Activated T-helper 9 cell treated with anti-CD3 and anti-CD28 coated beads, Interleukin-2, amount 50 U/mL, for 16 hours (primary cell): ENCODE measurements at places on chromosomes 4 and X.

DNA sequence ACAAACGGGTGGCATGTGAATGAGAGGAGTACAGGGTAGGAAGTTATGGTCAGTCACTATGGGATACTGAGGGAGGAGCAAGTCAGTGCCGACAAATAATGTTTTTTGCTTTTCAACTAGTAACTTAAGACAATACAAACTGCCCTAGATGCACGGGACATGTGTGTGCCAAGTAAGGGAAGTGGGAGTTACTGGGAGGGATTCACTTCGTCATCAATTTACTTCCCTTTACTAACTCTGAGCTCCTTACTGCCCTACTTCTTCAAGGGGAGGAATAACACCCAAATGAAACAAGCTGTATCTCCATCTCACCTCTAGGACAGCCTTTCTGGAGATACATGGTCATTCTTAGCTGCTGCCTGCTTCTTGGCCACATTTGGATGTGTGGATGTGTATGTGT lies 97.7 kb downstream of the DGKK start:
- no peak for DNase-seq

DNA sequence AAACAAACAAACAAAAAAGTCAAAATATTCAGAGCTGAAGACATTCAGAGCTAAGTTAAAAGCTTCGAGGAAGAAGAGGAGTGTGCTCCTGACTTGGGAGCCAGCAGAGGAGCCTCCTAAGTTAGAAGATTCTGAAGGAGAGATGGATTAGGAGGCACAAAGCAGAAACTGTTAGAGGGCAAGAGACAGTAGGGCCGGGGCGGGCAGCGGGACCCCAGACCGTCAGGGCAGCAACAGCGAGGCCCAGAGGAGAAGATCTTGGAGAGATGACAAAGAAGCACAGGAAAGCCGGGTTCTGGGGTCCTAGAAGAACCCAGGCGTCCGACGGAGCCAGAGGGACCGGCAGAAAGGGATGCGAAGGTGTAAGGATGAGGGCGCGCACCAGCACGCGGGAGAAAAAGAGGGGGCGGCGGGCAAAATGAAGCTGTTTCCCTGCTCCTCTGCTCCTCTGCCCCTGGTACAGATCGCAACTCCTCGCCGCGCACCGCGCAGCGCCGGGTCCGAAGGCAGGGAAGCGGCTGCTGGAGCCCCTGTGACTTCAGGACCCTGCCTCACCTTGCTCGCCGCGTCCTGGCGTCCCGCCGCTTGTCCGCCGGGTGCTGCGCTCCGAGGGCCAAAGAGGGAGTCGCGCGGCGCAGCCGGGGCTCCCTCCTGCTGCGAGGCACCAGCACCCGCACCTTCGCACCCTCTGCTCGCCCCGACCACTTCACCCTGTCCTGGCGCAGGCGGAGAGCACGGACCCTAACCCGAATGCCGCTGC lies 477 bp downstream of the KLHL13 start:
- DNase-seq, result no peak

DNA sequence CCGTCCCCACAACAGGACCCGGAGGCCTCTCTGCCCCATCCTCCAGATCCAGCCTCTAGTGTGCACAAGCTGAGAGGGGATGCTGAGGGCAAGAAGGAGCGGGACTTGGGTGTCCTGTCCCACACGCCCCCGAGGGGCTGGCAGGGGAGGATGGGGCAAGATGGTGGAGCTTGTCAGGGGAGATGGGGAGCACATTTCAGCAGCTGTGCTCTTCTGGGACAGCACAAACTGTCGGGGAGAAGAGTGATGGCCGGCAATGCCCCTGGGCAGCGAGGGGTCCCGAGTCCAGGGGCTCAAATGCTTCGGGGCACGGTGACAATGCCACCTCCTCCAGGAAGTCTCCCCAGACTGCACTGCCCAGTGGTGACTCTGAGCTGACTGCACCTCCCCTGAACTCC lies 134.5 kb downstream of the FAM53A start:
- no peak for DNase-seq

GRCh38 chrX:109362101-109362500 lies 119.8 kb downstream of the GUCY2F start:
- DNase-seq, result no peak

- DNase-seq, result no peak
These were observed 523.1 kb downstream of the MID1IP1 start for GRCh38 chrX:39324233-39324930.

- DNase-seq, result no peak
These were observed 9.0 kb upstream of the SORBS2 start for GRCh38 chr4:185821029-185821419.

DNA sequence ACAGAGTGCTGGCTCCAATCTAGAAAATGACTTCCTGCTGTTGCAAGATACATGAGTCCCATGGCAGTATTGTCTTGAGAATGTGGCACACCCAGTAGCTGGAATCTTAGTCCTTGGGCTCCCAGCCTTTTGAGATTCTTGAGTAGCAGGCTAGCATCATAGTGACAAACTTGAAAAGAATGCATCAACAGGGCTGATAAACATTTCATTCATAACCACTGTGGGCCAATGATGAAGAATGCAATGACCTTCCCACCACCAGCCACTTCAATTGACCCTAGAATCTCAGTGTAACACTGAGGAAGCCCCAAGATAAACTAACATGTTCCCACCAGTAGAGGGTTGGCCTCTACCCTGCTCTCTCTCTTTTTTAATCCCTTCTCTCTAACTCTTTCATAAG lies 329.3 kb downstream of the GBA3 start:
- DNase-seq, result no peak

GRCh38 chrX:153409414-153410101 lies 1.7 kb upstream of the ZFP92 start:
- DNase-seq, result no peak

DNA sequence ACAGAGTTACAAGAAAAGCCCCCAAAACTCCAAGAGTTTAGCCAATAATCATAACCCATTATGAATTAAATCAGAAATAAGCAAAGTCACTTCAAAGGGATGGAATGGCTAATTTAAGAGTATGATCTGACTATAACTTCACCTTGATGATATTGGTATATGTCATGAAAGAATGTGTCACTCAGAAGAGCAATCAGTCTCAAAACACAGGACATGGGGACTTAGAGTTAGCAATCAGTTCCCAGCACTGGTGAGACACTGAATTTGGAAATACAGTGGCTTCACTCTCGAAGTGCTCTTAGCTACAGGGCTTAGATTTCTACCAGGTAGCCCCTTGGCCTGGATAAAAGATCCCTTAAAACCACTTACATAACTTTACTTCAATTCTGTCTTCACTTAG lies 65.7 kb upstream of the EXOC1L start:
- DNase-seq, result no peak

DNA sequence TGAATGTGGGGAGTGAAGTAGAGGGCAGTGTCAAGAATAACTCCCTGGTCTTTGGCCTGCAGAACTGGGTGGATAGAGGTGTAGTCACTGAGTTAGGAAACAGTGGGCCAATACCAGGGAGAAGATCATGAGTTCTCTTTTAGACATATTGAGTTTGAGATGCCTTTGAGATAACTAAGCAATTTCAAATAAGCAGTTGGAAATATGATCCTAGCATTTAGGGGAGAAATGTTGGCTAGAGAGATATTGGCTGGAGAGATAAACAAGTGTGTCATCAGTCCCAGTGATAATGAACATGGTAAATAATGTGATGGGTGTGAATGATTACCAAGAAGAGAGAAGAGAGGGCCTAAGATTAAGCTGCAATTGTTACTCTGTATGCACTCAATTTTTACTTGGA lies 95.3 kb upstream of the HPRT1 start:
- DNase-seq, result no peak

DNA sequence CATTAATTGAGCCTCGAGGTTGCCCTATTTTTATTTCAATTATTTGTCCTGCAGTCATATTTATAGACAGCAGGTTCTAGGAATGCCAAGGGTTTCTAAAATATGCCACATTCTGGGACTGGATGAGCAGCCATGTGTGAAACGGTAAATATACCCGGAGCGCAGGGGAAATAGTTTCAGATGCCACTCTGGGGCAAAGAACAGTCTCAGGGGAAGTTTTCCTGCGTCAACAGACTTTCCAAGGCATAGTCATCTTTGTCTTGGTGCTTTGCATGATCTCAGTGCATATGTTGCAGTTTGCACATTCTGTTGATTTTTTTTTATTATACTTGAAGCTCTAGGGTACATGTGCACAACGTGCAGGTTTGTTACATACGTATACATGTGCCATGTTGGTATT lies 71.0 kb downstream of the GPAT3 start:
- DNase-seq, result no peak

DNA sequence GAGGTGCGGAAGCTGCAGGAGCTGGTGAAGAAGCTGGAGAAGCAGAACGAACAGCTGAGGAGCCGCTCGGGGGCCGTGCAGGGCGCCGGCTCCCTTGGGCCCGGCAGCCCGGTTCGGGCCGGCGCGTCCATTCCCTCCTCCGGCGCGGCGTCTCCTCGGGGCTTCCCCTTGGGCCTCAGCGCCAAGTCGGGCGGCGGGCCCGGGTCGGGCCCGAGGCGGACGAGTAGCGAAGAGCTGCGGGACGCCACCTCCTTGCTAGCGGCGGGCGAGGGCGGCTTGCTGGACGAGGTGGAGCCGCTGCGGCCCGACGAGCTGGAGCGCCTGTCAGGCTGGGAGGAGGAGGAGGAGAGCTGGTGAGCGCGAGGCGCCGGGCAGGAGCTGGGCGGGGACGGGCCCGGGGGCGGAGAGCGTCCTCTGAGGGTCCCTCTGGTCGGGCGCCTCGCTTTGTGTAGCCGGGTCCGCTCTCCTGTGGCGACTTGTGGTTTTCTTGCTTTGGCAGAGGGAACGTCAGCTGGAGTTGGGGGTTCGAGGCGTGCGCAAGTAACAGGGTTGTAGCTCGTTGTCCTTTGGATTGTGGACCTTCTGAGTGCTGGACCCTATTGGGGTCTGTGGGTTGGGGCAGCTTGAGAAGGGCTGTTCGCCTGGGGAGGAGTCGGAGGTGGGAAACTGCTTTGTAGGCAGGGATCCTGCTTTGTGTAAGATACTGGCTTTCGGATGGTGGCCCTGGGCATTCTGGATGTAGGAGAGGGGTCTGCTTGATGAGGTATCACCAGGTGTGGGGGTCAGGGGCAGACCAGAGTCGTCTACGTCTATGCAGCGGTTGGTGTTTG lies 662 bp downstream of the SLAIN2 start:
- DNase-seq, result peak; percentile 37

- DNase-seq, result peak; percentile 33
These were observed 1.4 kb downstream of the HGFAC start for GRCh38 chr4:3442959-3443749.

GRCh38 chr4:41613821-41614220 lies 75.9 kb downstream of the LIMCH1 start:
- no peak for DNase-seq

GRCh38 chrX:66602381-66602938 lies 36.4 kb downstream of the EDA2R start:
- no peak for DNase-seq

GRCh38 chrX:13493659-13494058 lies 75.7 kb upstream of the EGFL6 start:
- no peak for DNase-seq

DNA sequence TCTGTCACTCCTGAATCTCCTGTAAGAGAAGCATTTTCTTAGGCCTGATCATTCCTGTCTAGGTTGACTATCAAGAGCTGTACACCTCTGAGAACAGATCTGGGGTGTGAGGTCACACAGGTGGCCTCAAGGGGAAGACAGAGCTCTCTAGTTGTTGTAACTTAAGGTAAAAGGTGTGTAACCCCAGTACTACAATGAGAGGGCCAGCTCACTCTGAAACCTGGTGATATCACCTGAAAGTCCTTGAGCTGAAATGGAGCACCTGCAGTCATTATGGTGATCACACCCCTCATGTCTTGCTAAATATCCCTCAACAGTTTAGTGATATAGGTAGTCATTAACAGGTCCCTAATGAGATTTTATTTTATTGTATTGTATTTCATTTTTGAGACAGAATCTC lies 8.8 kb upstream of the FAM9C start:
- DNase-seq, result no peak

GRCh38 chr4:8144359-8144758 lies 14.3 kb downstream of the ABLIM2 start:
- no peak for DNase-seq

DNA sequence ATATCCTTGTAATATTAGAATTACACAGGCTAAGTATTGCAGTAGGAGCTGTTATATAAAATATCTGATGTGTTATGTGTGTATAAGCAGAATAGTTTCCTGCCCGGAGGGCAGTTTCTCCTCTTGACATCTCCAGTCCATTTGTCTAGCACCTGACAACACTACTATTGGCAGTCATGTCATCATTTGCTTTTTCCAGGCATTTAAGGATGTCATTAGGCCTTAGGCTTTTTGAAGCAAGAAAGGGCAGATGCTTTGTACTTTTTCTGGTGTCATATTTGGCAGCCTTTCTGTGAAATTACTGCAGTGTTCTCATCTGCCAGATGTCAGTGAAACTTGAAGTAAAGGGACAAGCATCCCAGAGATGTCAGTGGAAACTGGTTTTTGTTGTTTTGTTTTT lies 2017.6 kb upstream of the IGFBP7 start:
- no peak for DNase-seq

GRCh38 chr4:89277412-89277811 lies 30.2 kb downstream of the GPRIN3 start:
- no peak for DNase-seq

GRCh38 chr4:79331126-79331876 lies 5.4 kb upstream of the NAA11 start:
- no peak for DNase-seq

GRCh38 chrX:132153166-132153565 lies 25.3 kb upstream of the FRMD7 start:
- DNase-seq, result no peak

DNA sequence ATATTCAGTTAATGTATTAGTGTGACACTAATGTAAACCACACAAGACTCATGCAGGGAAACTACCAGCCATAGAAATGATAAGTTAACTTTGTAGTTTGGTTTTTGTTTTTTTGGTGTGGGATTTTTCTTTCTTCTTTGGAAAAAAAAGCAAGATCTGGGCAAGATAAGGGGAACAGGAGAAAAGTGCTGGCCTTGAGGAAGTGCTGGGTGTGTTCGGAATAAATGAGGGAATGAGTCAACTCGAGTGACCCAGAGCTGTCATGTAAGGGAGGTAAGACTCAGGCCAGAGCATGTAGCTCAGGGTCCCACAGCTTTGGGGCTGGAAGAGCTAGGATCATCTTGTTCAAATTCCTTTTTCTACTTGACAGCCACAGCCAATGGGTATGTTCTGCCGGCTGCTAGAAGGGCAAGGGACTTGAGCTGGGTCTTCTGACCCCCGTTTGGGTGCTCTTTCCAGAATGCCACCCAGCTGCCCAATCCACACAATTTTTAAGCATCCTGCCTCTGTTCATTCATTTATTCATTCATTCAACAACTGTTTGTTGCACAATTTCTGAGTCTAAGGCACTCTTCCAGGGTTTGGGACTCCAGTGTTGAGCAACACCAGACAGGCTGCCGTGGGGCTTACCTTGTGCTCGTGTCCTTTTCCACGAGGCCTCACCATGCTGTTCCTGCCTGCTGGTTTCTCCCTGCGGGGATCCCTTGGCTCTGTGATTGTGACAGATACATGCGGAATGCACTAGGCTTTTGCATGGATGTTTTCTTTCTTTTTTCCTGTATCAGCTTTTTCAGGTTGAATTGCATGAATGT lies 54.5 kb downstream of the CLDN34 start:
- no peak for DNase-seq

DNA sequence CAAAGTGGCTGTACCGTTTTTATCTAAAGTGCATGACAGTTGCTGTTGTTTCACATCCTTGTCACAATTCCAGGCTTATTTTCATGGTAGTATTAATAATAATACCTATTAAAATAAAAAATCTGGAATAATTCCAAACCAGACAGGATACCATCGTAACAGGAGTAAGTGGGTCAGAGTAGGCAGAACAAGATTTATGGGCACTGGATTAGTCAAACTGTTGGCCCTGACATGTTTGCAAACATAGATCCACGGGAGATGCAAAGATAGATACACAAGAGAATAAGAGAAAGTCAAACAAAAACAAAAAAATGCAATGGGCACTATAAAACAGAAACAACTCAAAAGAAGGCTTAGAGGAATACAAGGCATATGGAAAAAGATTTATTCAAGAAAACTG lies 449.5 kb upstream of the HS3ST1 start:
- DNase-seq, result no peak
